ENCODE measurements at places on chromosomes 16 and 17.

DNA sequence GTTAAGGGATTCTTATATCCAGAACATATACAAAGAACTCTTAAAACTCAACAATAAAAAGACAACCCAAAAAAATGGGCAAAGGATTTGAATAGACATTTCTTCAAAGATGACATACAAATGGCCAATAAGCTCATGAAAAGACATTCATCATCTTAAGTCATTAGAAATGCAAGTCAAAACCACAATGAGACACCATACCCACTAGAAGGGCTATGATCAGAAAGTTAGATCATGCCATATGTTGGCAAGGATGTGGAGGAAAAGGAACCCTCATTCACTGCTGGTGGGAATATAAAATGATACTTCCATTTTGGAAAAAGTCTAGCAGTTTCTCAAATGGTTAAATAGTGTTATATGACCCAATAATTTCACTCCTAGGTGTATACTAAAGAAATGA, 9.4 kb downstream of the PLD6 start:
- DNase-seq, result no peak

DNA sequence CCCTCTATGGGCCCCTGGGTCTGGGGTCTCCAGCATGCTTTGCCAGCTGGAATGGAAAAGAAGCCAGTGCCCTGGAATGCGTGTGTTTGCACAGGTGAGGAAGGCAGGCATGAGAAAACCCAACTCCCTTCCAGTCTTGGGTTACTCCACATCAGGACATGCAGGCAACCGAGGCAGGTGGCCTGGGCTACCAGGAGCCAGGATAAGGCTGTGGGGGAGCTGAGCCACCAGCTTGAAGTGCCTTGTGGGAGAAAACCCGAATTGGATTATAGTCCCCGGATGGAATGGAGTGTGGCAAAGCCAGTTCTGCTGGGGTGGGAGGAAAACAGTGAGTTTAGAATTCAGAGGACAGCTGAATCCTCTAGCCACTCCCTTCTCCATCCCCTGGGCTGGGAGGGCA, 7.2 kb downstream of the SRCIN1 start:
- peak; percentile 94 for DNase-seq

GRCh38 chr16:58211245-58211644, 13.3 kb upstream of the CSNK2A2 start:
- no peak for DNase-seq

GRCh38 chr16:11450136-11450535, 104.9 kb downstream of the RMI2 start:
- DNase-seq, result no peak

GRCh38 chr17:7476494-7476893, 2.9 kb downstream of the ZBTB4 start:
- no peak for DNase-seq

DNA sequence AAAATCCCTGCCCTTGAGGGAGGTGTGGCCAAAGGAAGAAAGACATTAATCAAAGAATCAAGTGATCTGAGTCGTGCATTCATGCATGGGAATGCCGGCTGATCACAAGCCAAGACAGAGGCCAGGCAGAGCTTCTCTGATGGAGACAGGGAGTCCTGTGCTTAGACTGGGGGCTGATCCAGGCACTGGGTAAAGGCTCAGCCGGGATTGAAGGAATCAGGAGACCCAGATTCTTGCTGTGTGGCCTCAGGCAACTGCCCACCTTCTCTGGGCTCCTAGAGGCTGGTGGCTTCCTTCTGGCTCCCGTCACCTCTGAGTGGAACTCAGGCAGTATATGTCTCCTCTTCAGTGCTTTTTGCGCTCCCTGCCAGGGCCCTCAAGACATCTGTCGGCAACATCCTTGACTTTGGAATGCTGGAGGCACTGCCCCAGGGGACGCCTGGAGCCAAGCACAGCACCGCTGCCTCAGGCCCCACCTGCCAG, 17.7 kb downstream of the RAI1 start:
- no peak for DNase-seq

- DNase-seq, result no peak
Measured at GRCh38 chr16:28186752-28187151, 25.0 kb downstream of the XPO6 start.

GRCh38 chr16:67249178-67250044, 632 bp downstream of the SLC9A5 start:
- DNase-seq, result no peak

DNA sequence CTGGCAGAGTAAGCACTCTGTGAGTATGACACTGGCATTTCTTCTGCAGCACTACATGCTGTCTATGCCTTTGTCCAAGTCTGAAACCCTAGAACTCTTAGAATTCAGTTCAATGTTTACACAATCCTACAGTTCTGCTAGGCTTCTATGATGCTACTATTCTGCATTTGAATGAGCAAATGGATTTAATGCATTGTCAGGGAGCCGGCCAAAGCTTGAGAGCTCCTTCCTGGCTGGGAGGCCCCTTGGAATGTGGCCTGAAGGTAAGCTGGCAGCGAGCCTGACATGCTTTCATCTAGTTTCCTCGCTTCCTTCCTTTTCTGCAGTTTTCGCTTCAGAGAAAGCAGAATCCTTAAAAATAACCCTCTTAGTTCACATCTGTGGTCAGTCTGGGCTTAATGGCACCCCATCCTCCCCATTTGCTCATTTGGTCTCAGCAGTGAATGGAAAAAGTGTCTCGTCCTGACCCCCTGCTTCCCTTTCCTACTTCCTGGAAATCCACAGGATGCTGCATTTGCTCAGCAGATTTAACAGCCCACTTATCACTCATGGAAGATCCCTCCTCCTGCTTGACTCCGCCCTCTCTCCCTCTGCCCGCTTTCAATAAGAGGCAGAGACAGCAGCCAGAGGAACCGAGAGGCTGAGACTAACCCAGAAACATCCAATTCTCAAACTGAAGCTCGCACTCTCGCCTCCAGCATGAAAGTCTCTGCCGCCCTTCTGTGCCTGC, at the start of gene CCL2:
Gene CCL2 (plus strand): TSS at position 635 of the 730 bp plus-strand sequence. CDS start 65 bp downstream, at position 700.
- no peak for DNase-seq

GRCh38 chr17:19237389-19238166, 412 bp downstream of the EPN2 start:
- DNase-seq, result no peak
